Colonic mucosa (tissue), 4 donors: ENCODE measurements at places on chromosomes 16 and 17. TPM values are rescaled to one million over a fixed set of nuclear protein-coding genes. Genes with fewer than 3 reads are reported as not detected.

Gene GRAP
- 0.93 TPM for total RNA-seq

Gene KIF2B
- not detected for total RNA-seq

Gene SLC35G6
- total RNA-seq: not detected

DNA sequence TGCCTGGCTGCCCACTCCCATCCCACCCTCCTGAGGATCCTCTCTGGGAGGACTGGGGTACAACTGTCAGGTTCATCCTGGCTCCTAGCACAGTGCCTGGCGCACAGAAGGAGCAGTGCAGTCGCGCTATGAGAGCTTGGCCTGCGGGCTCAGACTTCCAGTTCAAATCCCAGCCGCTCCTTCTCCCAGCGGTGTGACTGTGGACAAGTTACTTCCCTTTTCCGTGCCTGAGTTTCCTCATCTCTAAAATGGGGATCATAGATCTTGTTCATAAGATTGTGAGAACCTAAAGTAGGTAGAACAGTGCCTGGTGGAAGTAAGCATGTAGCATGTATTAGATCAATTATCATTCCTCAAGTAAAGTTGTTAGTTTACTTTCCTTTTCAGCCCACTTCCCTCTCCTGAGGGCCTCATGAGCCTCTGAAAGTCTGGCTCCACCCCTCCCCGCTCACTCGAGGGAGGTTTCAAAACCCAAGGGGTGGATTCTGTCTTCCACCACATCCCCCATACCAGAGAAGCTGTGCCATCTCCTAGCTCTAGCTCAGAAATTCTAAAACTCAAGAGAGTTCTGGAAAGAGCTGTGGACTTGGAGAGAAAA, 19.9 kb upstream of the COL1A1 start:
- DNase-seq: no peak

Gene CLEC18C
- total RNA-seq: 0.10 TPM

- DNase-seq: peak; percentile 73
Measured at GRCh38 chr17:75077496-75078283, 10.1 kb upstream of the SLC16A5 start.

- DNase-seq: no peak
Measured at GRCh38 chr16:1961651-1962067, 2.3 kb downstream of the NDUFB10 start.

DNA sequence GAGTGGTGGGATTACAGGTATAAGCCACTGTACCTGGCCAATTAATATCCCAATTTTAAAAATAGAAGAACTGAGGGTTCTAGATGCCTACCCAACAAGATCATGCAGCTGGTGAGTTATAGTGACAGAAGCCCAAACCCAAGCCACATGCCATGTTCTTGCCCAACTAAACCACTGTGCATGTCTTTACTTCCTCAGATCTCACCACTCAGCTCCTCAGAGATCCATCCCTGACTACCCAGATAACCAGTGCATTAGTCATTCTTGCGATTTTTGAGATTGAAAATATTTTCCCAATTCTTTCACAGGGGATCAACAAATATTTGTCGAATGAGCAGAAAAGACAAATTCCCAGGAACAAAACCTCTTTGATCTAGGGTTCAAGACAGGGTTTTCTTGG, 303.1 kb downstream of the CBLN1 start:
- no peak for DNase-seq

GRCh38 chr16:22018559-22018958, 10.6 kb downstream of the MOSMO start:
- no peak for DNase-seq
